ENCODE measurements at places on chromosomes 5 and 9. TPM values are rescaled to one million over a fixed set of nuclear protein-coding genes. Genes with fewer than 3 reads are reported as not detected.

The FAXDC2 gene
- not detected for total RNA-seq

The SPINK7 gene
- total RNA-seq, result not detected

The LHX6 gene
- not detected for total RNA-seq

The LCN2 gene
- not detected for total RNA-seq

Data from activated CD4-positive, alpha-beta memory T cell treated with anti-CD3 and anti-CD28 coated beads, Interleukin-2, amount 10 ng/mL, durations not matched to agents 7 days and 5 days (primary cell).